HT-29 (cell line): ENCODE measurements at places on chromosomes 2 and 18. TPM values are rescaled to one million over a fixed set of nuclear protein-coding genes. Genes with fewer than 3 reads are reported as not detected.

- no peak for DNase-seq
Observed at GRCh38 chr2:206535260-206535986, 92.1 kb downstream of the ADAM23 start.

PROKR1 gene
- total RNA-seq = not detected in 2 replicates

DNA sequence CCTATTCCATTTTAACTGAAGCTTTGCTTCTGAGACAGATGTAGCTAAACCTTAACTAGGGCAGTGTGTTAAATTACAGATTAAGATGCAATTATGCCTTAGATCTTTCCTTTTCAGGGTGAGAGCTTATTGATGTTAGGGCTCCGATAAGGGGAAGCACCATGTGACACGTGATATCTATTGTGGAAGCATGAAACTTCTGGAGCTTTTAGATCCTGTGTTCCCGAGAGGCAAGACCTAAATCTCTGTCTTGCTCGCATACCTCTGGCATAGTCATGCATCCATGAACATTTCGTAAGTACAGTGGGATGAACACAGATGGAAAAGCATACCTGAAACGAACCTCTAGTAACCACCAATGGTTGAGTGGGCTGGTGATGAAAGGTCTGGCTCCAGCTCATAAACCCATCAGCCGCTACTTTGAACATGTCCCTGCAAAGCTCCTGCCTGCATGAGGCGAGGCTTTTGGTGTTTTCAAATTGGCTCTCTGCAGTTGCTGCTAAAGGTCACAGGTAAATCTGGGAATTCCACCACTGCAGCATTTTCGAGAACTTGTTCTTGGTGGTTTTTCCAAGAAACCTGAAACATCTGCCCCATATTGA, 3.7 kb upstream of the NRP2 start:
- DNase-seq = no peak

GPR45 gene
- not detected in 2 replicates for total RNA-seq

- no peak for DNase-seq
Observed at GRCh38 chr18:46622999-46623398, 34.0 kb downstream of the LOXHD1 start.

UGT1A4 gene
- total RNA-seq = 3.4 and 3.9 TPM in 2 replicates

- DNase-seq = no peak
Observed at GRCh38 chr2:74441170-74441689, 507 bp downstream of the RTKN start.

DNA sequence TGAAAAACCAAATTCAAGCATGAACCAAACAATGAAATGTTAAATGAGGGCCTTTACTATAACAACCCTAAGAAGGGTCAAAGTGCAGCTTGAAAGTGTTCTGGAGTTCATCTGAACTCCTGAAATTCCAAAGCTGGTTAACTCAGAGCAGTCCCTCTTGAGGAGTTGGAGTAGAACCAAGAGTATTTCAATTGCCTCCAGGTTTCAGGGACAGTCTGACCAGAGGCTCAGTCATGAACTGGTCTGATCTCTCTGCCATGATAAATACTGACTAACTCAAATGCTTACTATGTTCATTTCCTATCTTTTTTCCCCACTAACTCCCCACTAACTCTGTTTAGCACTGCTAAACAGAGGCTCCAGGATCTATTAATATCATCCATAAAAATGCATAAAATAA, 2.7 kb downstream of the STARD7 start:
- no peak for DNase-seq

TNFRSF11A gene
- 7.4 and 8.6 TPM in 2 replicates for total RNA-seq

- no peak for DNase-seq
Observed at GRCh38 chr2:151771599-151772358, 37.5 kb upstream of the NEB start.

DNA sequence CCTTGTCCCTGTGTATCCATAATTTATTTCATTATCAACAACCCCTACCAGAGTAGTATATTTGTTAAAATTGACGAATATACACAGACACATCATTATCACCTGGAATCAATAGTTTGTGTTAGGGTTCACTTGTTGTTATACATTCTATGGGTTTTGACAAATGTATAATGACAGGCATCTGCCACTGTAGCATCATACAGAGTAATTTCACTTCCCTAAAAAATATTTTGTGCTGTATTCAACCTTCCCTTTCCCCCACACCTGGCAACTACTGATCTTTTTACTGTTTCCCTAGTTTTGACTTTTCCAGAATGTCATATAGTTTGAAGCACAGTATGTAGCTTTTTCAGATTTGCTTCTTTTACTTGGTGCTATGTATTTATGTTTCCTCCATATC, 132.0 kb downstream of the ZNF804A start:
- no peak for DNase-seq

CFAP65 gene
- not detected in 2 replicates for total RNA-seq

GRCh38 chr2:195364015-195364965, 292.7 kb upstream of the SLC39A10 start:
- peak; percentile 67 for DNase-seq

CCDC102B gene
- total RNA-seq = not detected in 2 replicates

DNA sequence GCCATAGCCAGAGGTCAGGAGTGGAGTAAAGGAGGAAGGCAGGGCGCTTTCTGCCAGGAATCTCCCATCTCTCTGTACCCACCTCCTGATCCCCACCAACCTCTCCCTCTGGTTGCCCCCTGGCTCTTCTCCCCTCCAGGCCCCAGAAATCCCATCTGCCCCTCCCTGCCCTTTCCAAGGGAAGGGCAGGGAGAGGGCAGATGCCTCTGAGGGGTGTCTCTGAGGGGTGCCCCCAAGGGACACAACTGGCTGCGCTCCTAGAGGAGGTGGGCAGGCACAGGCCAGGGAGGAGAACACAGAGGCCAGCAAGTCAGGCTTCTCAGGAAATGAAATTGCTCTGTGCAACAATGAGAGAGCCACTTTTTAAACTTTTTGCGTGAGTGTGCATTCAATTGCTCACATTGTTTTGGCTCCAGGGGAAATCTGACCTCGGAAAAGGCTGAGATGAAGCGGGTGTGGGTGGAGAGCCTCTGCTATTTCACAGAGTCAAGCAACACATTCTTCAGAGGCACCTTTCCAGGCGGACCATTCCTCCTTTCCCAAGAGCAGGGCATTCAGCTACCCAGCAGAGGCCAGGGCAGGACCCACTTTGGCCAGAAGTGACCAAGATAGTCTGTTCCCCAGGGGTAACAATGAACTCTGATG, 125.5 kb downstream of the SMAD7 start:
- no peak for DNase-seq

- no peak for DNase-seq
Observed at GRCh38 chr2:148752977-148753376, 108.4 kb downstream of the EPC2 start.

ATP8B1 gene
- total RNA-seq = 25.8 and 34.0 TPM in 2 replicates

DNA sequence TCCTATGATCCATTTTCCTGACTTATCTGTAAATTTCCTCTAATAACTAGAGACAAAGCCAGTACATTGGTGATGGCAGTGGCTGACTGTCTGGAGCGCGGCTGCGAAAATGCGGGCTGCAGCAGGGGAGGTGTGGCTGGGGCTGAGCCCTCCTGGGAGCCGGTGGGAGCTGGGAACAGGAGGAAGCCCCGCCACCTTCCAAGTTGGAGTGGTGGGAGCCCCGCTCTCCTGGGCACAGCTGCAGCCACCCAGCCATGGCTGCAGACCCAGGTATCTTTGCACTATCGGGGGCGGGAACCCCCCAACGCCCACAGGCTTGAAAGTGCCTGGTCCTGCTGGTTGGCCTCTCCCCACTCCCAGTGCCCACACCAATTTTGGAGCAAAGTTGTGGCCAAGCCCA, 633.0 kb upstream of the TMEFF2 start:
- DNase-seq = no peak

DNA sequence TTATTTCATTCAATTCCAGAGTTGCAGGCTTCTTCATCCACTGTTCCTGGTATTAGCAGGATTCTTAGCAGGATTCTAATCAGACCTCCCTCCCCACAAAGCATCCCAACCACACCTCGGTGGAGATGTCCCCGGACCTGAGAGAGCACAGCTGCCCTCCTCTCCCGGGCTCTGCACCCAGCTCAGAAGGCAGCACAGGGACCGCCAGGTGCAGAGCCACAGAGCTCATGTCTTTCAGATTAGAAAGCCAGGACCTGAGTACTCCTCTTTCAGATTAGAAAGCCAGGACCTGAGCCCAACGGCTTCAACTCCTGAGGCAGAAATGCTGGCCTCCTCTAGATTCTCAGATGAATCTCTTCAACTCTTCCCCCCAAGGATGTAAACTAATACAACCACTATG, 152.3 kb downstream of the MYO5B start:
- DNase-seq = no peak

GRCh38 chr18:53040286-53040685, 700.3 kb downstream of the DCC start:
- DNase-seq = no peak

GRCh38 chr2:74763962-74764428, 69.9 kb upstream of the HK2 start:
- no peak for DNase-seq

CNTNAP5 gene
- total RNA-seq = not detected in 2 replicates

GRCh38 chr2:179313057-179313456, 48.4 kb upstream of the SESTD1 start:
- DNase-seq = no peak

GRCh38 chr2:72141032-72141645, 6.5 kb downstream of the CYP26B1 start:
- no peak for DNase-seq

DNA sequence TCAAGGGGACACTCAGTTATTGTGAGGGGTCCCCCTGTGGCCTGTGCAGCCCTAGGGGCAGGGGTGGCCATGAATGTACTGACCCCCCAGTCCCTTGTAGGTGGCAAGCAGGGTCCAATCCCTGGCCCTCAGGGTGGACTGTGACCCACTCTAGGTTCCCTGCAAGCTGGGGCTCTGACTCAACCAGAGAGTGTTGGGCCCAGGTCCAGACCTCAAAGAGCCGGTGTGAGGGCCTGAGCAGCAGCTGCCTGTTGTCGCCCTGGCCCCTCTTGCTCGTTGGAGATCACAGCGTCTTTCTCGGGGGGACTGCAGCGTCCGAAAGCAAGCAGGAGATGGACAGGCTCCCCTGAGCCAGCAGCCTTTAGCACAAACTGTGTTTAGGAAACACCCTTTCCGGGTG, 66.8 kb upstream of the ATG16L1 start:
- DNase-seq = no peak

GRCh38 chr2:122221665-122222064, 466.2 kb downstream of the TSN start:
- no peak for DNase-seq

- no peak for DNase-seq
Observed at GRCh38 chr2:10264506-10265328, 38.0 kb upstream of the HPCAL1 start.

DNA sequence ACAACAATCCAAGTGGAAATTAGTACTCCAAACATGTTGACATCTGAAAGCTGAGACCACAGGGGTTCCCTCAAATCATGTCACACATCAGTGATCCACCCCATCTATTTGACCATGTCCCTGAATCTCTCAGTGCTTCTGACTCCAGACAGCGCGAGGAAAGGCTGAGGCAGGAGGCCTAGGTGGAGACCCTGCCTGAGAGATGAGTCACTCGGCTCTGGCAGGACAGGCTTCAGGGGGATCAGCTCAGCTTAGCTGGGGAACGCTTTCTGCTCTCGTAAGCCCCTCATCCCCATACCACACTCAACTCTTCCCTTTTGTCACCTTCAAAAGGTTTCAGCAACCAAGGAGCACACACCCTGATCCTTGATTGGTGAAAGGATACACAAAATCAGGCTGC, 5.8 kb upstream of the FAM228A start:
- no peak for DNase-seq

- DNase-seq = no peak
Observed at GRCh38 chr2:130911482-130911881, 74.8 kb downstream of the ARHGEF4 start.

GRCh38 chr18:12995952-12996477, 4.9 kb downstream of the CEP192 start:
- no peak for DNase-seq

- no peak for DNase-seq
Observed at GRCh38 chr2:237942513-237942899, 24.3 kb upstream of the UBE2F start.

GRCh38 chr2:160952464-160953254, 207.6 kb upstream of the TANK start:
- DNase-seq = no peak

DNA sequence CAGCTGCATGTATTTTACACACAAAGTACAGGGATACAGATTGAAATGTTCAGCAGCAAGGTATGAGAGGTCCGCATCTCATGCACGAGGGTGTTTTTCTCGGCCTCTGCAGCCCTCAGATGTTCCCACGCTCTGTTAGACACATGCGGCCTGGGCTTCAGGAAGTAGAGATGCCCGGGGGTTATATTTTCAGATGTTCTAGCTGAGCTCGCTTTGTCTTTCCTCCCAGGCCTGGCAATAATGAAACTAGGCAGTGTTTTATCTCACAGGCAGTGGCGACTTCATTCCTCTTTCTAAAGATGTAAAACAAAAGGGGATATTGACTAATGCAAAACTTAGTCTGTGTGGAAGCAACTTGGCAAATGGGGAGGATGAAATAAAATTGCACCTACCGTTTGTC, 190.7 kb downstream of the GBX2 start:
- DNase-seq = no peak

- DNase-seq = peak; percentile 95
Observed at GRCh38 chr18:3456686-3457069, 6.7 kb downstream of the TGIF1 start.

- DNase-seq = no peak
Observed at GRCh38 chr2:223598994-223599639, 3.0 kb downstream of the SCG2 start.

GRCh38 chr2:240021488-240022104, 3.5 kb downstream of the NDUFA10 start:
- peak; percentile 77 for DNase-seq

COL6A3 gene
- 0.03 TPM in 1 of 2 replicates, not detected in the other for total RNA-seq

UNC80 gene
- not detected in 2 replicates for total RNA-seq

DNA sequence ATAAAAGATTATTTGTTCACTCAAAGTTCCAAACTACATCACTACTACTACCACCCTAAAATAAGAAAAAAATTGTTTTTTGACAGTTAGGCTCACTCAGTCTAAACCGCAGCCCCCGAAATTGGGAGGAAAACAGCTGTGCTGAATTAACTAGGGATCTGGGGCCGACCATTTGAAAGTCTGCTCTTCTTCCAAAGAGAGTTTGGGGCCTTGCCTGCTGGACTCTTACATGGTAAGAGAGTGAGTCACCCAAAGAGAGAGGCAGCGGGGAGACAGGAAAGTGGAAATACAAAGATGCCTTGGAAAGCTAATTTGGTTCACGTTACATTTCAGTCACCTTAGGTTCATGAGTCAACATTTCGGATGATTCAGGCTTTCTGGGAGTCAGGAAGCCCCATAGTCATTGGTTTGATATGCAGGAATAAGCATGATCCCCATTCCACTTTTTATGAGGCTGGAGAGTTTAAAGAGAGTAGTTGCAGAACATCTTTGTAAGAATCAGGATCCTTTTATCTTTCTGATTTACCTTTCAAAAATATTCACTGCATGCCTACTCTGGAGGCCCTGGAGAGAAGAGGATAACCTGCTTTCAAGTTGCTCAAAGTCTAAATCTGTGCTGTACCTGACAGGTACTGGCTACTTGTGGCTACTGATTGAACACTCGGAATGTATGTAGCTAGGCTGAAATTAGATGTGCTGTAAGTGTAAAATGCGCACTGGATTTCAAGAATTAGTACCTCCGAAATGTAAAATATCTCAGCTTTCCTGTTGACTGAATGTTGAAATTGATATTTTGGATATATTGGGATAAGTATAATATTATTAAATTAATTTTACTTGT, 995 bp upstream of the RTN4 start:
- DNase-seq = peak; percentile 81
